ENCODE measurements at places on chromosomes 5 and 9.
A peak's percentile ranks its signal among the peaks of the same experiment; 100 is the strongest.

DNA sequence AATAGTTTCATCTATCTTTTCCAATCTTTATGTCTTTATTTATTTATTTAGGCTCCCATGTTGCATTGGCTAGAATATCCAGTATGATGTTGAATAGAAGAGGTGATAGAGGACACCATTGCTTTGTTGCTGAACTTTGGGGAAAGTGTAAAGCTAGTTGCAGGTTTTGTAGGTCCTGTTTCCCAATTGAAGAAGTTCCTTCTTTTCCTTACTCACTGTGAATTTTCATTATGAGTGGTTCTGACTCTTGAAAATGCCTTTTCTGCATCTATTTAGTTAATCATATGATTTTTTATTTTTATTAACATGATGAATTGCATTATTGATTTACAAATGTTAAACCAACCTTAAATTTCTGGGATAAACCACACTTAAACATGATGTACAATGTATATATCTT, 58.9 kb upstream of the NR3C1 start:
- no peak for DNase-seq

- no peak for DNase-seq
Observed at GRCh38 chr5:154095904-154096303, 57.1 kb downstream of the MFAP3 start.

DNA sequence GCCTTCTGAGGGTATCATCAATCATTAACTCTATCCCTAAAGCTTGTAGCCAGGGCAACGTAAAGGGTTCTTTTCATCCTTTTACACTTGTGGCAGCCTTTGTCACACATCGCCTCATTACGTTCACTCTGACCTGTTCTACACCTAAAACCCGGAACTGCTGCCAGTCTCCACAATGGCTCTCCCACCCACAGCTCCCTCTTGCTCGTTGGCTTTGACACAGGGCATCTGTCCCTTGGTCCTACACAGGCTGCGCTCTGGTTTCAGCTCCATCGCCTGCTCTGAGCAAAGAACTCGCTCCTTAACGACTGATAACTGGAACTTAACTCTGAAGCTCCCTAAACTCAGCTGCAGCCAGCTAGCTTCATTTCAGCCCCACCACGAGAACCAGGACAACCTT, 112.8 kb upstream of the CTNND2 start:
- DNase-seq = no peak

GRCh38 chr5:151086192-151086869, 5.5 kb upstream of the TNIP1 start:
- DNase-seq = no peak

DNA sequence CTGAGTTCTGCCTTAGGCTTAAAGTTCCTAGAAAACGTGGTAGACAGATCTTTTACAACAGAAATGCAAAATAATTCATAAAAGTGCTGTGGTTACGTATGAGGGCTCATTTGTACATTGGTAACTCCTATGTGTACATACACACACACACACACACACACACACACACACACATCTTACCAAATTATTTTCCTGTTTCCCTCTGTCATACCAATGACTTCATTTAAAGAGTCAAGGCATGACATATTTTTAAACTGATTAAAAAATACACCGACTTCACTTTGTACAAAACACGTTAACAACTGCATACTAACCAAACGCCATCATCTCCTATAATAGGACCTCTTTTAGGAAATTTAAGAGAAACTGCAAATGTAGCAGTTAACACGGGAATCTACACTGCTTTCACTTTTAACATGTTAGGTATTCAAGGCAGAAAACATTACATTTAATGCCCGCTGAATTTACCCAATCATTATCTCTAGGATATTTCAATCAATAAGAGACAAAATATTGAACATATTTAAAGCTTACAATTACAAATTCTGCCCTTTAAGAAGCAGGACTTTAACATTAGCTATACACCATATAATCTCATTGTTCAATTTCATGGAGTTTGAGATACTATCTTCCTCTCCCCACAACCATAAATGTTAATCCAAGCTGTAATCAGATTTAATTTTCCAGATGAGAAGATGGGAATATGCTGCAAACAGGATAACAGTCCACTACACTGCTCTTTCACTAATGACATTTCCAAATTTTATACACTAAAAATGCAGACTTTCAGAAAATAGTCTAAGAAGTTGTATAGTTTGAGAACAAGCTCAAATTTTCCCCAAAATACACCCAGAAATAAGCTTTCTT, 133.1 kb downstream of the DENND1A start:
- DNase-seq = no peak

DNA sequence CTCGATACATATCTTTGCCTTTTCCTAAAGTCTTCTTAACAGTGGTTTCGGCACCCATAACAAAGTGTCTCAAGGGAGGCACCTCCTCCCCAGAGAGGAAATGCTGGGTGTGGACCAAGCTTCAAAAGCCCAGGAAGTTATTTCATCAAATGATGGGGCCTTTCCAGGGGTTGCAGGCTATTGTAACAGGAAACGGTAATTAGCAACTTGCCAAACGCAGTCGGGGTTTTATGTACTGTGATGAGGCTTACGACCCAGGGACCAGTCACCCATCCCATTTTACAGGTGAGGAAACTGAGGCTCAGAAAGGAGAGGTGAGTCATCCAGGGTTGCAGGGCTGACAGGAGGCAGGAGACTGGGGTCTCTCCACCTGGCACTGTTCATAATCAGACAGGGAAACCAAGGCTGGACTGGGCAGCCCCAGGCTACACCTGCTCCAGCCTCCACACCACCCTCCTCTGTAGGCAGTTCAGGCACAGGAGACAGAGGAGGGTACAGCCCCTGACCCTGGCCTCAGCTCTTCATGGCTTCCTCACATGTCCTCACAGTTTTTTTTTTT, 30.0 kb upstream of the SUSD3 start:
- DNase-seq = peak; percentile 56

- DNase-seq = no peak
Observed at GRCh38 chr5:32254881-32255539, 57.7 kb downstream of the MTMR12 start.

- no peak for DNase-seq
Observed at GRCh38 chr5:174195517-174195916, 150.0 kb downstream of the NSG2 start.

GRCh38 chr9:116547729-116548426, 139.2 kb upstream of the TRIM32 start:
- no peak for DNase-seq

GRCh38 chr9:128271112-128271511, 4.7 kb downstream of the GOLGA2 start:
- DNase-seq = no peak

GRCh38 chr9:121684381-121685145, 33.1 kb downstream of the DAB2IP start:
- peak; percentile 51 for DNase-seq

DNA sequence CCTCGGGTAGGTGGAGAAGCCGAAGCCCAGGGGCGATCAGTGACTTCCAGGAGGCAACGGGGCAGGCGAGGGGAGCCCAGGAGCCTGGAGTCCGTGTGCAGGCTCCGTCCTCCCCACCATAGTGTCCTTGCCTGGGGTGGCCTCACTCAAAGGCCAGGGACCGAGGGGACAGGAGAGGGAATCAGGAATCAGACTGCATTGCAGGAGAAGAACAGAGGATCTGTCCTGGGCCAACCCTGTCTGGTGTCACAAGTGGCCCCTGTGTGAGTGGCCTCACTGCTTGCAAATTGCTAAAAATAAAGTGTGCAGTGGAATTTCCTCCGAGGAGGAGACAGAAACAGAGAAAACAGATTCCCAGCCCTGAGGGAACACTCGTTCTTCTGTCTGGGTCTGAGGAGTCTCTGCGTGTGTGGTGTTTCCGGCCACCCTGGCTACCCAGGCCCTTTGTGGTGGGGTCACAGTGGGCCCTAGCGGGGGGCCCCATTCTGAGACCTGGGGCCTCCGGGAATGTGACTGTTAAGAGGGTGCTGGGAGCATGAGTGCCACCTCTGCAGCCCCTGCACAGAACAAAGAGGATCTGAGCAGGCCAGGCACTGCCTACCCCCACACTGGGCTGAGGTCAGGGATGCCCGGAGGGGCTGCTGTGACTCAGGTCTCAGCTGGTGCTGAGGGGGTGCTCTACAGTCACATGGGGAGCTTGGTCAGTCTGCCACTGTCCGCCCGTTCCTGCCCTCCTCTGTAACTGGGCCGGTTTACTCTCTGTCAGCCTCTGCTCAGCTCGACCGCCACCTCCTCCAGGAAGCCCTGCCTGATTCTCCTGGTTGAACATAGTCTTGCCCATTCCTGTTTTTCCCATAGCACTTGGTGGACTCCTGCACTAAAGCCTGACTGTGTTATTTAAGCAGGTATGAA, 7.4 kb downstream of the TRAF1 start:
- DNase-seq = no peak

- no peak for DNase-seq
Observed at GRCh38 chr9:4048441-4048840, 251.4 kb downstream of the GLIS3 start.

DNA sequence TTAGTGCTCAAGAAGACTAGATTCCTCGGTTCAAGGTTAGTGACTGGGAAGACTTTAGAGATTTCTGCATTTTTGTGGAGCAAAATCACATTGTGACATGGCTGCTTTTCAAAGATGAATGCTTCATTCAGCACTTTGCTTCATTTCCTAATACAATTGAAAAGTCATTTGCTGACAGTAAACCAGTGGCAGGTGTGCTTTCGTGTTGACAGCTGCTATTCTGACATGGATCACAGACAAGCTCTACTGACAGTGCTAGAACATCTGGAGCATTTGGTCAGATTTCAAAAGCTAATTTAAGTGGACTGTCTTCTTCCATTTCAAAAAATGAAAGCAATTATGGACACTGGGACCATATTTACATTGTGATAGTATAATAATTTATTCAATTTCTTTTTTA, 1060.1 kb downstream of the PTPRD start:
- no peak for DNase-seq

GRCh38 chr9:131335368-131335755, 45.8 kb downstream of the PLPP7 start:
- DNase-seq = no peak

- DNase-seq = peak; percentile 43
Observed at GRCh38 chr9:8188723-8189407, 389.3 kb upstream of the DMAC1 start.

DNA sequence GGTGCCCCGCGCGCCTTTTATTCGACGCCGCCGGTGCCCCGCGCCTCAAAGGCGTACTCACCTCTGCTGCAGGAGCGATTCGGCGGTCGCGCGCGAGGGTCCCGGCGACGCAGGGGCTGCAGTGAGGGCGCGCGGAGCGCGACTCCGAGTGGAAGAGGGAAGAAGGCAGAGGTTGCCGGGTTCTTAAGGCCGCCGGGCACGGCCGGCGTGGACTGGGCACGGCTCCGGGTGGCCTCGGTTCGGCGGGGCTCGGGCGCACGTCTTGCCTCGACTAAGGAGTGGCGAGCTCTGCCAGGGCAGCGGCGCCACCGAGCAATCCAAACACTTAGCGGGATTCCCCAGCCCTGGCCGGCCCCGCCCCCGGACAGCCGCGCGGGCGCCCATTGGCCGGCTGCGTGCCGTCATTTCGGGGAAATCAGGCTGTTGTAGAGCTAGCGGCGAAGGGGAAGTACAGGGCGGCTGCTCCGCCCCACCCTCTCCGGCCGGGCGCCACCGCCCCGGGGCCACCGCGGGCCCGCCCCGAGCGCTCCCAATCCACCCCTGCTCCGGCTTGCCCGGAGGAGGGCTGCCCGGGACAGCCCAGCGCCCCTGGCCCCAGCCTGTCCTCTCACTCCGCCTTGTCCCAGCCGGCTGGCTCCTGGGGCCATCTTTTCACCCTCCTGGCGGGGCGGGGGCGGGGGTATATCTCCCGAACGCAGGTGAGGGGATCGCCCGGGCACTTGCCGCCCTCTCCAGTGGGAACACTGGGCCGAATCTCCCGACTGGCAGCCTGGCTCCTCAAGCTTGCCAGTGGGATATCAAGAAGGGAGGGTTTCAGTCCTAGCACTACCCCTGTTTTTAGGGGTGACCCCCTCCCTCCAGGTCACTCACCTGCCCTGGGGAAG, at the start of gene IRF1:
Gene IRF1 (minus strand): TSS at position 290 of the 884 bp plus-strand sequence. CDS start 1,295 bp downstream, outside the sequence.
- DNase-seq = peak; percentile 98

GRCh38 chr9:34985311-34985899, 4.1 kb upstream of the DNAJB5 start:
- DNase-seq = peak; percentile 73

DNA sequence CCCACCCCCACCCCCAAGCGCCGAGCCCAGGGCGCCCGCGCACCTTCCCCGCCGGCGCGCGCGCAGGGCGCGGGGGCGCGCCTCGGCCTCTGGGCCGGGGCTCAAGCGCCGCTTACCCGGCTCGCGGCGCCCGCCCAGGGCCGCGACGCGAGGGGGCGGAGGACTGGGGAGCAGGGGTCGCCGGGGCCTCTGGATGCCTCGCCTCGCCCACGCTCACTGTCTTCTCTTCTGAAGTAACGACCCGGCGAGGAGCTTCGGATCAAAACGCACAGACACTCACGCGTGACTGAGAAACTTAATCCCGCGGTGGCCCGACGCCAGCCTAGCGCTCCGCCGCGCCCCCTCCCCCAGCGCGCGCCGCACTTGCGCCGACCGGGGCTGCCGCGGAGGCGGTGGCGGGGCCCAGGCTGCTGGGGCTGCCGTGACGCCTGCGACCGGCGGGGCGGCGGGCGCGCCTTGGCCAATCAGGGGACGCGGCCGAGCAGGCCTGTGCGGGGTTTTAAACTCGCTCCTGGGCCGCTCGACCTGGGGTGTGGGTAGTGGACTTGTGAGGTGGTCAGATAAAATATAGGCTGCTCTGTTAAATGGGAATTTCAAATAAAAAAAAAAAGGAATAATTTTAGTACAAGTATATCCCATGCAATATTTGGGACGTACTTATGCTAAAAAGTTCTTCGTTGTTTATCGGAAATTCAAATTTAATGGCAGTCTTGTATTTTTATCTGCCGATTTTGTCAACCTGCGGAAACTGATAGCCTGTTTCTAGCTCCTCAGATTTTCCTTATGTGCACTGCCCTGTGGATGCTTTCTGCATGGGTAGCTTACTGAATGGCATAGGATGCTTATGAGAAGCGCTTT, at the start of gene MPDZ:
Gene MPDZ (minus strand): TSS at position 409 of the 858 bp plus-strand sequence. CDS start 29,377 bp downstream, outside the sequence.
- no peak for DNase-seq

- no peak for DNase-seq
Observed at GRCh38 chr9:81522716-81523551, 166.4 kb downstream of the TLE1 start.

GRCh38 chr9:91902475-91903125, 47.4 kb downstream of the ROR2 start:
- DNase-seq = no peak

DNA sequence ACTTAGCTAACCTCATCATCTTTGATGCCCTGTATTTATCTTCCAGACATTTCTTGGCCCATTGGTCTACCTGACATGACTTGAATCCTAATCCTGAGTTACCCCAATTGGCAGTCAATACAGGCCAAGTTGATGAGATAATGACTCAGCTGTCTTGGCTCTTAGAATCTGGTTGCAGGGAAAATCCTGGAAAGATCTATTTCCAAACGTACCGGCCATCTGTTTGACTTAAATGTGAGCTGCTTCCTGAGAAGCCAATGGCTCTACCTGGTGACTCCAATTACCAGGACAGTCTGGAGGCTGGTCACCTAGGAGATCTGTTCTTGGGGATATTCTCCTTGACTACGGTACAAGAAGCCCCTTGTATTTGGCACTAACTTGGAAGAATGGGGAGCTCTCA, 475.2 kb upstream of the BRINP1 start:
- no peak for DNase-seq
